ENCODE measurements at places on chromosomes 12 and 14.

DNA sequence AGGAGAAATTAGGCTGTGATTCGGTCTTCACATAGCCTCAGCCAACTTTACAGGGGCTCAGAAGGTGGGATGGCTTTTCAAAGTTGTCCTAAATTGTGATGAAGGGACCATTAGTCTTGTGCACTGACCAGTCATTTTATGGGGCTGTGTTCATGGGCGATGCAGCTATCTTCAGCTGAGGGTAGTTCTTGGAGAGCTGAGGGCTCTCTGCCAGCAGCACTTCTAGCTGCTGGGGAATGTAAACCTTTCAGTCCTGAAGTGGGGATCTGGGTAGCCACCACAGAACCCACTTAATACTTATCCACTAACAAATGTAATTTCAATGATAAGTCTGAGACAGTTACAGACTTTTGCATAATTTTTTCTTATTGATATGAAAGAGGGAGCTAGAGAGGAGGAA lies 270.6 kb downstream of the AEBP2 start:
- no peak for DNase-seq

- peak; percentile 96 for DNase-seq
Measured at GRCh38 chr14:93959239-93960107, 16.9 kb downstream of the ASB2 start.

DNA sequence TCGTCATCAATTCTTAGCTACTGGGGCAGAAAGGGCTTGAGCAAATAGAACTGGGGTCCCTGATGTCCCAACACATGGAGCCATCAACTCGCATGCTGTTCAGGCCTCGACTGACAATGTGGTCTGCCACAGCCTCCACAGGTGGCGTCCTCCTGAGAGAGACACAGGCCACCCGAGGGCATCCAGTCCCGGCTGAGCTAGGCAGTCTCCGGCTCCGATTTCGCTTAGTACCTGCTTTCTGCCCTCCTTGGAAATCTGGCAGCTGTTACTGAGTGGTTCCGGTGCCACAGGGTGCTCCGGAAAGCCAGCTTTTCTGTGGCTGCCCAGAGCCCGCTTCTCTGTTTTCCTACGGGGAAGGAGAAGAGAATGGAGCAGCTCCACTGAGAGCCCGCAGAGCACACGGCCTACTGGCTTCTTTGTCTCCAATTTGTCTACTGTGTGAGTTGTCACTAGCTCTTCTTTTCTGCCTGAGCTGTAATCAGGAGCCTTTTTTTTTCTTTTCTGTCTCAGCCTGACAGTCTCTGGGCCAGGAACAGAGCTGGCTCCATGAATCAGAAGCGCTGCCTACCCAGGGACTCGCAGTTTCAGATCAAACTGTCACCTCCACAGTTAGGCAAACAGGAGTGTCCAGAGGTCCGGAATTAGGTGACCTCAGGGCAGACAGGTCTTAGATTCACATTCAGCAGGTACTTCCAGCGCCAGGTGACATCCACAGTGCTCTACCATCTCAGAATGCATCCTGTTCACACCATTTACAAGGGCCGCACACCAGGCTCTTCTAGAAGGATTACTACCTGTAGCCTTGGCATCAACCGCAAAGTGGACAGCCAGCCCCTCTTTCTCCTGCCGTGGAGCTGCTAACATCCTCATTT lies 73.3 kb downstream of the MOK start:
- DNase-seq = no peak

- no peak for DNase-seq
Measured at GRCh38 chr12:109861689-109862314, 18.5 kb downstream of the GLTP start.

GRCh38 chr14:58077621-58078020 lies 74.4 kb downstream of the ARMH4 start:
- DNase-seq = no peak

GRCh38 chr12:99009654-99010296 lies 364.7 kb downstream of the APAF1 start:
- no peak for DNase-seq

DNA sequence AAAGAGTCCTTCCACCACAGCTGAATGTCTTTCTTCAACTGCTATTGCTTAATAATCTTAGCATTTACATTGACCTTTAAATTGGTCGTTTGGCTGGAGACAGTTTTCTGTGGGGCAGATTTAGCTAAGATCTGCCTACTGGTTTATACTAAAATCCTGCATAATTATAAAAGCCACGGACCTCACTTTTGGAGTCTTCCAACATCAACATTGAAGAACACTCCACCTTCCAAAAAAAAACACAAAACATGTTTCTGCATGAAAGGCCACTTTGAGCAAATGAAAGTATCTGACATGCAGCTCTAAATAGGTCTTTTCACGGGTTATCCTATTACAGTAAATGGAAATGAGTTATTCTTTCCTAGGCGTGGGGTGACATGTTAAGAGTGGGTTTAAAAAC lies 57.0 kb upstream of the KRR1 start:
- no peak for DNase-seq

- peak; percentile 60 for DNase-seq
Measured at GRCh38 chr12:98594050-98594835, 757 bp downstream of the SLC25A3 start.

GRCh38 chr14:106843951-106844483 lies 1317.6 kb downstream of the TMEM121 start:
- DNase-seq = peak; percentile 59

- DNase-seq = peak; percentile 54
Measured at GRCh38 chr14:101705733-101706508, 55.6 kb upstream of the PPP2R5C start.

DNA sequence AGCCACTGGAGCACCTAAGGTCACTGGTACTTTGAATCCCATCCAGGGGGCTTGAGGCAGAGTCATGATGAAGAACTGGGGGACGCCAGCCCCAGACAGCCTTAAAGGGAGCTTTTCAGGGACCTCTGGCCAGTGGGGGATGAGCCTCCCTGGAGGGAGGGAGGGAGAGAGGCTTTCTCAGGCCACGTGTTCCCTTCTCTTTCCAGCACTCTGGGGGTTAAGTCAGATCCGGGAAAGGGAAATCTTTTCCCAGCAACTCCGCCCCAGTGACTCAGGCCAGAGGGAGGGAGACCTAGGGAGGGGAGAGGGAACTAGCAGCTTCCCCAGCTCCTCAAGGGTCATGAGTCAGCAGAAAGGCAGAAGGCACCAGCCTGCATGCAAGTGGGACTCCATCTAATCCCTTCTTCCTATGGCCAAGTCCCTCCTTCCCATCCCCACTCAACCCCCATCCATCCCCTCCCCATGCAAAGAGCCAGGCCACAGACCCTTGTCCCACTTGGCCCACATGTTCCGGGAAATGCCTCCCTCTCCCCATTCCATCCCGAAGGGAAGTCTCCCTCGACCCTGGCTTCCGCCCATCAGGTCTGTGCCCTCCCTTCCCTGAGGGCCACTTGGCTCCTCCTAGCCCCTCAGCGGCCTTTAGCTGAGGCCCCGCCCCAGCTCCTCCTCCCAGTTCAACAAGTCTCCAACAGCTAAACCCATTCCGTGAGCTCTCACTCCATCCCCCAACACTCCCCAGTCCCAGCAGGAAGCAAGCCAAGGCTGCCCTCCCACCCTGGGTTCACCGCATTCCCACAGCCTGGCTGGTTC lies 5.6 kb downstream of the TNFRSF1A start:
- peak; percentile 96 for DNase-seq

DNA sequence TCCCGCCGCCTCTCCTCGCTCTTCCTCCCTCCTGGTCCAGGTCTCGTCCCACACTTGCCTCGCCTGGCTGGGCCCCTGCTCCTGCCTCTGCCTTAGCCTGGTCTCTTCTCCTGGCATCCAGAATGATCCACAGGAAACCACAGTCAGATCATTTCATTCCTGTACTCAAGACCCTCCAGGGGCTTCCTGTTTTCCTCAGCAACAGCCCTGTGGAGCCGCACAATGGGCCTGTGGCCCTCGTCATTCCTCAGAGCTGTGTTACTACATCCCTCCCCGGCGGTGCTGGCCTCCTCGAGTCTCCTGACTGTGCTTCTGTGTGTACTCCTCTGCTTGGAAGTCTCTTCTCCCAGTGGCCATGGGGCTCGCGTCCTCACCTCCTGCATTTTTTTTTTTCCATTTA lies 20.1 kb downstream of the ATP6V0A2 start:
- no peak for DNase-seq

DNA sequence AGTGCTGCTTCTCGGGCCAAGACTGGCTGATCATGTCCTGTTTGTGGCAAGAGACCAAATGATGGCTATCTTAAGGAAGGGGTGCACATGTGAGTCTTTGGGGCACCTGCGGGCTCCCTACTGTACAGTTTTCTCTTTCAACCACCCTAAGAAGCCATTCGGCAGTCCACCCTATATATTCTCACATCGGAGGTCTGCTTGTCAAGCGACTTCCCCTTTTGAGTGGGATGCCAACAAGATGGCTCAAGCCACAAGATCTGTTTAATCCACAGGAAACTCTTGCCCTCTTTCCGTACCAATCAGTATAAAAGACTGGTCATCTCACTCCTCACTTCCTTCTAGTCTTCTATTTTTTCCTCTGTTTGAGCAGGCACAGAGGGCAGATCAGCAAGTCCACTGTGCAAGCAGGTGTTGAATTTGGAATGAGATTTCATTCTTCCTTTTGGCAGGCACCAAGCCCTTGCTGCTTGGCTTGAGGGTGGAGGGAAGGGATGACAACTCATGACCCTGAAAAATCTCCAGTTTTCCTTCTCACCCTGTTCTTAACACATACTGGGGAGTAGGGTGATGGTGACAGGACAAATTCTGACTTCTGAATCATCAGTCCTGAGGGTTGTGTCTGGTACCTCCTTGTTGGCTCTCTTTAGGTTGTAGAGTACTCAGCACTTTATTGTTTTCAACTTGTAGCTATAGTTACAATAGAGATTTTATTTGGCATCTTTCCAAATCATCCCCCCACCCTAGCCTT lies 17.6 kb downstream of the LACRT start:
- no peak for DNase-seq

DNA sequence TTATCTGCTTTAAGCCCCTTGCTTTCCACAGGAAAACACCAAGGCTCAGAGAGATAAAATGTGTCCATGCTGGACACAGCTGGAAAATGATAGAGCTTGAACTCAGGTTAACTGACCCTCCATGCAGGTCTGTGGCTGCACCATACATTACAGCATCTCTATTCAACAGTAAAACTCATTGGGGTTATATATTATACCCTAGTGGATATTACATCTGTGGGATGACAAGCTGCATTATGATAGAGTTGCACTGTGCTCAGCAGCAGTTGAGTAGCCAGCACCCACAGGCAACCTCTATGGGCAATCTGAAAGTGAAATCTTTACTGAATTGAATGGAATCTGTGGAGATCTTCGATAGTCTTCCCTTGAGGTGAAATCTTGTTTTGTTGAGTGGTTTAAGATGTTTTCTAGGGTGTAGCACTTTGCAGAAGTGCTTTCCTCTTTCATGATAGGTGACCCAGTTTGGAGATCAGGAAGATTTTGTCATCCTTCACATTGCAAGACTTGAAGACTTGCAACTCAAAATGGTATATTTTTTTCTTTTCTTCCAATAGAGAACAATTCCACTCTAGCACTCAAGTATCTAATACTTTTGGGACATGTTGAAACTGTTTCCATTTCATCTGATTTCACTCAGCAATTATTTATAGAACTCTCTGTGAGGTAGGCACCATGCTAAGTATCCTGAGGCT lies 389.2 kb downstream of the RAD51B start:
- peak; percentile 5 for DNase-seq

- no peak for DNase-seq
Measured at GRCh38 chr14:76874734-76875133, 48.5 kb downstream of the LRRC74A start.

GRCh38 chr12:78060186-78060585 lies 229.5 kb downstream of the NAV3 start:
- DNase-seq = no peak

DNA sequence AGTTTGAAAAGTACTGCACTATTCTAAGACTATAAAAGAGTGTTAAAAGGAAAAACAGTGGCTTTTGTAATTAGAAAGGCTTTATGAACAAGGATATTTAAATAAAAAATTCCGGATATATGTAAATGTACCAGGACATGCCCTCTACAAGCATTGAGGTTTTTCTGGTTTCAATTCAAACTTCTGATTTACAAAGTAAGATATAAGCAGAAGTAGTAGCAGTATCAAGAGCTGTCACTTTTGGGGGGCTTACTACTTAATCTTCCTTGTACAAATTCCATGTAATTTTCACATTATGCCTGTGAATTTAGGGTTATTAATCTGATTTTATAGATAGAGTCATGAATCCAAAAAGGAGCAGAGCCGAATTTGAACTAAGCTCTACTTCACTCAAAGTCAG lies 170.3 kb upstream of the ATP2B1 start:
- DNase-seq = no peak

GRCh38 chr12:124743479-124744272 lies 120.0 kb downstream of the SCARB1 start:
- no peak for DNase-seq

GRCh38 chr12:53128780-53129569 lies 25.7 kb downstream of the SOAT2 start:
- peak; percentile 38 for DNase-seq

DNA sequence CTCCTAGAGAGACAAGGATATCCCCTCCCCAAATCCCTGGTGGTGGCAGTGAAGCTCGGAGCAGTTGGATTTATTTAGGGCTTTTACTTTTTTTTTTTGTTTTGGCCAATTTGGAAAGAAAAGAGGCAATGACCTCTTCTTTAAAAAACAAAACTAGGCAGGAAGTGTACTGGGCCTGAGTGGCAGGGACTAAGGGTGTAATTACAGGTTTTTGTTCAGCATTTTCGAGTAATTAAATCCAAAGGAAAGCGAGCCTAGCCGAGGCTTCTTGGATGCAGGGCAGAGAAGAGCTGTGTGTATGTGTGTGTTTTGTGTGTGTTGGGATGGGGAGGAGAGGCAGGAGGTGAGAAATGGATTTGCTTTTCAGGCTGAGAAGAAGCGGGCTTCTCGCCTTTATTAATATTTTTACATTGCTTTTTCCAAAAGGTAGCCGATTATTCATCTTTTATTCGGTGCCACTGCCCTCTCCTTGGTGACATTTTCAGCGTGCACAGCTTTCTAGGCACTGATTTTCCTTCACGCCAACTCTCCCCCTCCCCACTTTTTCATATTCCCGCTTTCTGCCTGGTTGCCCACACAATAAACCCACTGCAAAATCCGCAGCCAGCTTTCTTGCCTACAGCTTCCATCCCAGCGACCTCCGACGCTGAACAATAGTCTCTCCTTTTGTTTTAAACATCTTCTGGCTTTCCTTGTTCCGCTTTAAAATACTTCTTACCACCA lies 8.9 kb upstream of the IRF2BPL start:
- DNase-seq = no peak

GRCh38 chr12:71128191-71128788 lies 29.5 kb downstream of the TSPAN8 start:
- no peak for DNase-seq

- DNase-seq = no peak
Measured at GRCh38 chr12:131774576-131775391, 53.4 kb upstream of the MMP17 start.

DNA sequence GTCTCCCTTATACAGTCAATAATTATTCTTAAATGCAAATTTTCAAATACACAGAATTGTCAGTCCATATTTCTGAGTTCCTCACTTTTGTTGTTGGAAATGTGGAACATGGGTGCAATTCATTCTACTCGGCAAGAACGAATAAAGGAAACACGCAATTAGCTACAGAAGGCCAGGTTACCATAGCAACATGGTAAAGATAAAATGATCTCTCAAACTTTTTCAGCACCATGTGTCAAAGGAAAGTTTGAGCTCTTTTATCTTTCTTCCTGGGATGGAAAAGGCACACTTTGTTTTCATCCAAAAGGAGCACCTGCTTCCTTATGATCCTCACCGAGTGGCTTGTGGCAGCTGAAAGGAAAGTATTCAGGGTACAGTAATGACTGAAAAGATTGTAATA lies 595.0 kb downstream of the RPS29 start:
- DNase-seq = no peak

- no peak for DNase-seq
Measured at GRCh38 chr12:118370601-118371000, 2.1 kb downstream of the TAOK3 start.

- peak; percentile 67 for DNase-seq
Measured at GRCh38 chr12:14417715-14418114, 52.2 kb downstream of the ATF7IP start.
